ENCODE measurements at places on chromosomes 12 and 14. TPM values are rescaled to one million over a fixed set of nuclear protein-coding genes. Genes with fewer than 3 reads are reported as not detected.

GRCh38 chr12:112573141-112573540 lies 154.4 kb downstream of the PTPN11 start:
- no peak for DNase-seq

DNA sequence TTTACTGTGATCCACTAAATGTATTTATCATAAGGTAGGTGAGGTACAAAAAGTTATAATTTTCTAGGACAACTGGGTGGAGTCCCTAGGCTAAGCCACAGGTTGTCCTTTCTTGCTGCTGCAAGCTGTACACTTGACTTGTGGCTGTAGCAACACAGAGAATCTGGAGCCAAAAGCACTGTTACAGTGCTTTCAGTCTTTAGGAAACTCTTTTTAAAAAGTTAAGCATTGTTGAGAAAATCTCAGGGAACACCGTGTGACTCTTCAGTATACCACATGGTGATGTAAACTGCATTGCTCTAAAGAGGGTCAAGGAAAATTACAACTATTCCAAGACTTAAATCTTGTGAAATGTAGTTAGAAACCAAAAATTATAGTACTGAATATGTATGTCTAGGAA lies 11.4 kb downstream of the SLC15A5 start:
- no peak for DNase-seq

DNA sequence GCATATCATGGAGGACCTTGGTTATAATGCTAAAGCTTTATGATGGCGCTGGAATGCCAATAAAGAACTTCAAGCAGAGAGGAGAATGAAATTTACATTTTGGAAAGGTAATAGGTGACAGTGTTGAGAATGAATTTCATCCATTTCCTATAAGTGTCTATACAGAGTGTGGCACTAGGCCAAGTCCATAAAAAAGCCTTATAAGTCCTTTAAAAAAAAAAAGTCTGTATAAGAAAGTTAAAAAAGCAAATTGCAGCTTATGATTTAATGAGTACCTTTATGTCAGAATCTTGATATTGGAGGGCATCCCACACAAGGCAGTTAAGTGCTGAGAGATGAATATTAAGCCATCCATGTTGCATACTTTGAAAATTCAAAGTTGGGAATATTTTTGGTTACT lies 62.4 kb downstream of the ATF7IP start:
- no peak for DNase-seq

- DNase-seq, result no peak
Observed at GRCh38 chr14:48526307-48526706, 850.9 kb upstream of the MDGA2 start.

DNA sequence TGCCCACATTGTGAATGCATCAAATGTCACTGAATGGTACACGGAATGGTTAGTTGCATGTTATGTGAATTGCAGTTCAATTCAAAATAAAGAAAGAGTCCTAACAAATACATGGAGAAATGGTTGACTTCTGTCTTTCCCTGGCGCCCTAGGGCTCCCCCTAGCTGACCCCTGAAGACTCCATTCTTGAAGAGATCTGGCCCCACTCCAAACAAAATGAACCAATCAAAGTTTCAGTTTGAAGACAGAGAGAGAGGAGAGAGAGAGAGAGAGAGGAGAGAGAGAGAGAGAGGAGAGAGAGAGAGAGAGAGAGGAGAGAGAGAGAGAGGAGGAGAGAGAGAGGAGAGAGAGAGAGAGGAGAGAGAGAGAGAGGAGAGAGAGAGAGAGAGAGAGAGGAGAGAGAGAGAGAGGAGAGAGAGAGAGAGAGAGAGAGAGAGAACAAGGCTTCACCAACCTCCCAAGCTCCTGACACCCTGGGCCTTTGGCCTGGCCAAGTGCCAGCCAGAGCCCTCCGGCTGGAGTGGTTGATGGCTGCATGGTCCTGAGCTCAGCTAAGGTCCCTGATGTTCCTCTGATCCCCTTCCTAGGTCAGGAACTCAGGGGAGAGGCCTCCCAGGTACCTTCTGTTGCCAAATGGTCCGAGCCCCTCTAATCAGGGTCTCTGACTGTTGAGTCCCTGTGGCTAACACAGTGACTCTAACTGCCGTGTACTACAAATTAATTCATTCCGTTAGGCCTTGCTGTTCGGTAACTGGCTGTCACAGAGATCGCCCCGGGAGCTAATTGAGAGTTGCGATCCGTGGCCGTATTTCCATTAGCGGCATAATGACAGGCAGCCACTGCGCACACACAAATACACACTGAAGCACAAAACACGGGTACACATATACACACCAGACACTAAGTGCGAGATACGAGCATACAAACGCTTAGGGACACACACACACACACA lies 188.8 kb downstream of the ESRRB start:
- DNase-seq, result peak; percentile 69

- no peak for DNase-seq
Observed at GRCh38 chr12:79535751-79536150, 155.0 kb downstream of the PAWR start.

DNA sequence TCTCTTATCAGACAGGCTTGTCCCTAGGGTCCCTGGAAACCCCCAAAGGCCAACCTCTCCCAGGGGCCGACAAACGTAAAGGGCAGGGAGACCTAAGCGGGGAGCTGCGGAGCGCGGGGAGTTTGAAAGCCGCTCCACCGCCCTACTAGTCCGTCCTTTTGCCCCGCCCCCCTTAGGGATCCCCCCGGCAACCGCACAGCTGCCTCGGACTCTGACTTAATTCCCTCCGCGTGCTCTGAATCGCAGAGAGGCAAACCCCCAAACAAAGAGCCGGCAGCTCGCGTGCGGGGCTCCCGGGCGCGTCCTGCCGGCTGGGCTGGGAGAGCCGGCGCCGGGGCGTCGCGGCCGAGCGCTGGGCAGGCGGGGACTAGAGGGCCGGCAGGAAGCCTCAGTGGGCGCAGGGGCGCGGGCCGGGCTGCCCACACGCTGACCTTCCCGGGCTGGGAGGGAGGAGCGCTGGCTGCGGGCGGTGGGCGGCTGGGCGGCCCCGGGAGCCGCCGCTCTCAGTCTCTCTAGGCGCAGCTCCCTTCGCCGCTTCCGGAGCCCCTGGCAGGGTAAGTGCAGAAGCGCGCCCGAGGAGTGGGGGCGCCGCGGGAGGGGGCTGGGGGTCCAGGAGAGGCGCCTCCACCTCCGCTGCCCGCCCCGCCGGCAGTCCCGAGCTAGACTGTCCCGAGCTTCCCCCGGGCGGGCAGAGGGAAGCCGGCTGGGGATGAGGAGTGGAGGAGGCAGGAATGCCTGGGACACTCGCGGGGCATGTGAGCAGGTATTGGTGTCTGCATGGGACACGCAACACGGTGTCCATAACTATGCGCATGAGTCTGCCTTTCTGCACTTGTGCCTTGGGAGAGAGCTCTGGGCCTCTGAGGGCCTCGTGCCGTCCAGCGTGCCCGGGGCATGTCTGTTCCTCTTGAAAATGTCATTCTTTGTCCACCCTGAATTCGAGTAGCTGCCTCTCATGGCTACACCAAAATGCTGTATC lies at the start of gene TSPAN11:
TSPAN11 (plus strand) TSS at position 506 of the 979 bp plus-strand sequence. CDS start 27,244 bp downstream, outside the sequence.
- DNase-seq, result peak; percentile 94

GRCh38 chr12:2456813-2457186 lies 338.0 kb upstream of the FKBP4 start:
- DNase-seq, result no peak

- DNase-seq, result peak; percentile 39
Observed at GRCh38 chr12:25960143-25960542, 1.7 kb downstream of the RASSF8 start.

- no peak for DNase-seq
Observed at GRCh38 chr14:96808619-96809406, 11.6 kb downstream of the VRK1 start.

GRCh38 chr14:57748279-57748678 lies 117.6 kb downstream of the SLC35F4 start:
- no peak for DNase-seq

DNA sequence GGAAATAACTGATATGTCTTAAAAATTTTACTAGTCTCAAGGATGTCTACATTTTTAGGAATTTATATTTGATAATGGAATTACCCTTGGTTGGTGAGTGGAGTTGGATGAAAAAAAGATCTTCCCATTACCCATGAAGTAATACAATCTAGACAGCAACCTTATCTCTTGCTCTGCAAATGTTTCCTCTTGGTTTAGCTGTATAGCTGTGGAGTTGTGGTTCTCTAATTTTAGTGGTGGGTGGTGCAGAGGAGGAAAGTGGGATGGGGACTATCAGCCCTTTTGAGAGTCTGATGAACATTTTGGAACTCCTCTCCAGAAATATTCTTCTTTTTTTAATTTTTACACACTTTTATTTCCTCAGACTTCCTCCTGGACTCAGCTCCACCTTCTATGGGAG lies 17.1 kb downstream of the SPX start:
- DNase-seq, result no peak

- peak; percentile 30 for DNase-seq
Observed at GRCh38 chr12:60205500-60205899, 609.7 kb downstream of the SLC16A7 start.

DNA sequence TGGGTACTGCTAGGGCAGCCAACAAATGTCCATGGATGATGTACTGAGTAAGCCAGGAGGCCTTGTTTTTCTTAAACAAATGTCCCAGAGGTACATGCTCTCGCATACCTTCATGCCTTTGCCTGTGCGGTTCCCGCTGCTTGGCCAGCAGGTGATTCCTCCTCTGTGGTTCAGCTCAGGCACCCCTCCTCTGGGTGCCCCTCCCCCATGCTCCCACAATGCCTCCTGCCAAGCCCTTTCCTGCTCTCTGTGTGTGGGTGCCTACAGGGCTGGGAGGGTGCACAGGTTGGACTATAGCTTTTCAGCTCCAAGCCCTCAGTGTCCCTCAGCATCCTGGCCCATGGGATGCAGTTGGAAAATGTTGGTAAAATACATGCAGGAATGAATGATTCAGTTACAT lies 23.5 kb downstream of the ASB2 start:
- DNase-seq, result peak; percentile 19

DNA sequence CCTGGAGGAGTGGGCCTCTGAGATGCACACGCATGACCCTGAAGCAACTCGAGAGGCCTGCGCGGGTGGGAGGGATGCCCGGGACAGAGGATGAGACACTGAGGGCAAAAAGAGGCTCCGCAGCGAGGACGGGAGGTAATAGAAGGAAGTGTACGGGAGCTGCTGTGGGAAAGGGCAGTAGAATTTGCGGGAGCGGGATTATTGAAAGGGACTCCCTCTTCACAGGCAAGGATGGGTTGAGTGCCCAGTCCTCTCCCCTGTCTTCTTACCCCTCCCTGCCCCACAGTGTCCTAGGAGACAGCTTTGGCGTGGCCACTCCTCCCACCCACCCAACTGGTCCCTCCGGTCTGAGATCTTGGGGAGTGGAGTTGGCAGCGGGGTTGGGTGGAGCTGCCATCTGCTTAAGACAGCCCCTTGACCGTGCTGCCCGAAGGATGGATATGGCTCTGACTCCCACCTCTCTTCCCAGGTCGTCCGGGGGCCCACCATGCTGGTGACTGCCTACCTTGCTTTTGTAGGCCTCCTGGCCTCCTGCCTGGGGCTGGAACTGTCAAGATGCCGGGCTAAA lies 15.7 kb upstream of the ESPL1 start:
- DNase-seq, result no peak

- no peak for DNase-seq
Observed at GRCh38 chr14:66974397-66975025, 214.7 kb upstream of the GARIN2 start.

- DNase-seq, result no peak
Observed at GRCh38 chr14:106067935-106068334, 541.6 kb downstream of the TMEM121 start.

- no peak for DNase-seq
Observed at GRCh38 chr12:64707362-64707761, 51.8 kb downstream of the GNS start.

DNA sequence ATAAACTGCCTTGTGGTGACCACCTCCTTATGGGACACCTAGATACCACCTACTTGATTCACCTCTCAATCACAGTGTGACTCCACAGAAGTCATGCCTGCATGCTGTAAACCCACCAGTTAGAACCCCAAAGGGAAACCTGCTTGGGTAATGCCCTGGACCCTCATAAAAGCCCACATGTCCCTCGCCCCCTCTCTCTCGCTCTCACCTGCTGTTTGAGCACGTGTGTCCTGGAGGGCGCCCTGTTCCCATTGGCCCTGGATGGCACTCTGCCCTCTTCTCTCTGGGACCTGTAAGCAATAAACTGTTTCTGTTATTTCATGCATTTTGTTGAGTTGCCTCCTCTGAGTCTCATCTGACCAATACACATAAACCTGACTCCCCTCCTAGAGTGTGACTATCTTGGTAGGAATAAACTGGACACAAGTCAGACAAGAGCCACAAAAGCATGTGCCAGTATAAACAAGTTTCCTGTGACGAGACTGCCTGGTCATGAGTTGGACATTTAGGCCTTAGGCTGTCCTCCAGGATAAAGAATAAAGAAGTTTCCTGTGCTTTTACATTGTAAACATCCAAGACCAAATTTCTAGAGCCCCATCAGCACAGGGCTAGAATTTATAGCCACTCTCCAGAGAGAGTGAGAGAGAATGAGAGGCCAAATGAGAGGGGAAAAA lies 8.6 kb downstream of the IFI27L2 start:
- no peak for DNase-seq

GRCh38 chr14:22569737-22570131 lies 19.3 kb downstream of the DAD1 start:
- no peak for DNase-seq

DNA sequence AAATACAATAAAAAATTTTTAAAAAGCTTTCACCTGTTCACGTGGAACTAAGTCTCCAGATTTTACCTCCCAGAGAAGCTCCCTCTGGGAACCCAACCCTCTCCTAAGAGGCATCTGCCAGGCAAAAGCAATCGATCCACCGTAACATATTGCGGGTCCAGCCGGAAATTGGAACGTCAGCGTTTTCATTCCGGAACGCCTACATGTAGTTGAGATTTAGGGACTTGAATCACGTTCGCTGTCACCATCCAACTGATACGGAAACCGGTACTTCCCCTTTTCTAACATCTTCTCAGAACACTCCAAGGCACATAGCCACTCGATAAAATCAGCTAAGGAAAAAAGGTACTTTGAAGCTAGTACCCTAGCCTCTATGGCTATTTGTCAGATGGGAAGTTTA lies 70.3 kb downstream of the COX16 start:
- no peak for DNase-seq

- peak; percentile 79 for DNase-seq
Observed at GRCh38 chr14:36663404-36664321, 2.0 kb downstream of the PAX9 start.

- no peak for DNase-seq
Observed at GRCh38 chr12:113894697-113895096, 71.4 kb downstream of the RBM19 start.

DNA sequence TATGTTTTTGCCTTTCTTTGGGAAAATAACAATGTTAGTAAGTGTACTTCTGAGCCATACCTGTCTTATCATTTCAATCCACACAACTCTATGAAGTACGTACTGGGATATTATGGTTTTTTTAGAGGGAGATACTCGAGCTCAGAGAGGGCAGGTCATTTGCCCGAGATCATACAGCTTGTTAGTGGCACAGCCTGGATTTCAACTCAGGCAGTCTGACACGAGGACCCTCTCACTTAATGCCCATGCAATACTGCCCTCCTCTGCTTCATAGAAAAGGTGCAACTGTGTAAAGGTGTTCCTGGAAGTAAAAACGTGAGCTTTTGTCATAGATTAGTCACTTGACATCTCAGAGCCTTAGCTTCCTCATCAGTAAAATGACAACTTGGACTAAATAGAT lies 128.0 kb downstream of the NDUFA12 start:
- DNase-seq, result peak; percentile 63

Gene IL22
- polyA plus RNA-seq, result not detected

Gene ACOT4
- 1.0 TPM for polyA plus RNA-seq

Gene TBC1D30
- polyA plus RNA-seq, result 1.8 TPM

Gene RERGL
- polyA plus RNA-seq, result not detected

Gene MYF6
- not detected for polyA plus RNA-seq

Gene POTEG
- polyA plus RNA-seq, result not detected

Gene PTPRO
- polyA plus RNA-seq, result 2.3 TPM
